Lung (tissue), 17 donors: ENCODE measurements at places on chromosomes 2 and 18. TPM values are rescaled to one million over a fixed set of nuclear protein-coding genes. Genes with fewer than 3 reads are reported as not detected.

DNA sequence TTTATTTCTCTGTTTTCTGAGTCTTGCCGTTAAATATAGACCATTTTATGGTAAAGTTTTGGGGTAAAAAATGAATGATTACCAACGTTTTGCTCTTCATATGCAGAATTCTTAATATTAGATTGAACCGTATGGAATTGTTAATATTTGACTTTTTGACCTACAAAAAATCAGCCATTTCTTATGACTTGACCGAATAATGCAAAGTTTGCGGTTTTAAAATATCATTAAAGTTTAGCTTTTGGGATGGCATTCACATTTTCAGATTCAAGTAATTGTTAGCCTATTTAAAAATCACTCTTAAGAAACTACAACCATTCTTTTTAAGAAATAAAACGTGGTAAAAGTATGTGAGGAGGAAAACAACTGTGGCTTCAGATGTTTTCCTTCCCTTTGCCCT lies 138.0 kb downstream of the HAUS1 start:
- no peak overlapping the region for H3K27ac ChIP-seq
- no peak overlapping the region for H3K4me3 ChIP-seq
- no peaks in the 10 kb centered on the region for H3K36me3 ChIP-seq
- H3K4me1 ChIP-seq: no peaks in the 10 kb centered on the region
- no peaks in the 10 kb centered on the region for H3K27me3 ChIP-seq

DNA sequence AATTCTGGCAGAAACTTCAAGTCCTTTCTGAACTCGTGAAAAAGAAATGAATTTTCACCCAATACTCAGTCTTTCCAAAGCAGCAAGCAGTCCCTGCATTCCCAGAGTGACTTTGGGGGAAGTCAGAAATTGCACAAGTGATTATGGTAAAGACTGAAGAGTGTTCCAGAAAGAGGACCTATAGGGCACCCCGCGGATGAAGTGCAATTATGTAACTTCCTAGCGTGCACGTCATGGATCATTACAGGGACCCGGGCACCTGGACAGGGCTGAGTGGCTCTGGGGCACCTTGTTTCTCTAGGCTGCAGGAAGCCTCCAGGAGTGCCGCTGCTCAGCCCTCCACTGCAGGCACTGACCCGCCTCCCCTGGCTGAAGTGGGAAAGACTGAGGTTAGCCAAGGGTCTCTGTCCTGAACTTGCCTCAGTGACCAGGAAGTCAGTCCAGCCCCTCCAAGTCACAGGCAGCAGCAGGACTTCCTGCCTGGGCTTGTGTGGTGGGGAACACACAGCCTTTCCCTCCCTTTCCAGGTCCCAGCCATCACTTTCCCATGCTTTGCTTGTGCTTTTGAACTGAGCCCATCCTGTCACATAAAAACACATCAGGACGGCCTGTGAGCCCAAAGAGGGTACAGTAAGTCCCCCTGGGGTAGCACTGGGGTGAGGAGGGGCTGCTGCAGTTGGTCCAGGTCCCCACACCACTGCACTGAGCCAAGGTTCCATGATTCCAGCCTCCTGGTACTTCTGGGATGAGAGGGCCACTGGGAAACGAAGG lies 19.8 kb downstream of the TMEM185B start:
- H3K27ac ChIP-seq: no peak overlapping the region
- DNase-seq: peak; percentile 63
- H3K36me3 ChIP-seq: no peaks in the 10 kb centered on the region
- no peaks in the 10 kb centered on the region for H3K4me1 ChIP-seq
- no peaks in the 10 kb centered on the region for H3K27me3 ChIP-seq
- no peak overlapping the region for H3K4me3 ChIP-seq

DNA sequence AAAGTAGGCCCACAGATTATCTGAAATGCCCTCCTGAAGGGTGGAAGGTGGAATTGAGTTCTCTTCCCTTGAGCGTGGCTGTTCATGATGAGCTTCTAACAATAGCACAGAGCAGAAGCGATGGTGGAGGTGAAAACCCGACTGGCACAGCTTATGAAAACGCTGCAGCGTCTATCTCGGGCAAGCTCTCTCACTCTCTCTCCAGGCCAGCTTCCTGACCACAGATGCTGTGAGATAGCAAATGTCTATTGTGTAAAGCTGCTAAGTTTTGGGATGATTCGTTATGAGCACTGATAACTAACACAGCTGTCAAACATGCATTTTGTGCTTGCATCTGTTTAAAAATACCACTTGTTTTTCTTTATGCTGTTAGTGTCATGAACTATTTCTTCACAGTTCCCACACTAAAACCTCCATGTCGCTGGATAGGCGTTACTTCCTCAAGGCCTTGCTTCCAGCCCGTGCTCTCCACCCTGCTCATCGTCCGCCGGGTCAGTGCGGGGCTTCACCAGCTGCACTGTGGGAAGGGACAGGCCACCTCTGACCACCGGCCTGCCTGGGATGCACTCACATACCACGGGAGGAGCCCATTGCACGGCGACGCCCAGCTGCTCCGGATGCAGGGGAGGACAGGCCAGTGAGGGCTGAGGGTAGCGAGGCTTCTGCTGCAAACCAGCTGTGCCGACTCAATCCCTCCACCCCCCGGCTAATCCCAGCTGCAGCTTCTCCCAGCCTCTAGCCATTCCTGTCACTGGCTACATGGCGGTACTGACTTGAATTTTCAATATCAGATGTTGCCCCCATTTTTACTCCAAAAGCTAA lies 60.0 kb upstream of the OTOS start:
- no peak overlapping the region for H3K27ac ChIP-seq
- no peaks in the 10 kb centered on the region for H3K27me3 ChIP-seq
- peak; percentile 84 for DNase-seq

DNA sequence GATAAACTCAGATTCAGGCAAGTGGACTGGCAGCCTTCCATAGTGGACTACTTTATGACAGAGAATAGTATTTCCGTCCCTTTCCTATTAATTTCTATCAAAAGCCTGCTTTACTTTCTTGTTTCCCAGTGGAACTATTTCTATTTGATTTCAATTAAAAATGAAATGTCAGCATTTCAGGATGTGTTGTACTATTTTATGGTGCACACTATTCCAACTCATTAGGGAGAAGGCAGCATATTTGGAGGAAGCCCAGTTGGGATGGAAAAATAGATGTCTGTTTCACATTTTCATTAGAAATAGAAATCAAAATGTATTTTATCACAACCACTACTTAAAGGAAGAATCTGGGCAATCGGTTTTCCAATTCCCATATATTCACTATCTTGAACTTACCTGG lies 37.9 kb upstream of the TCF4 start:
- no peak overlapping the region for H3K27ac ChIP-seq
- no peaks in the 10 kb centered on the region for H3K36me3 ChIP-seq
- no peak for DNase-seq
- no peaks in the 10 kb centered on the region for H3K27me3 ChIP-seq

DNA sequence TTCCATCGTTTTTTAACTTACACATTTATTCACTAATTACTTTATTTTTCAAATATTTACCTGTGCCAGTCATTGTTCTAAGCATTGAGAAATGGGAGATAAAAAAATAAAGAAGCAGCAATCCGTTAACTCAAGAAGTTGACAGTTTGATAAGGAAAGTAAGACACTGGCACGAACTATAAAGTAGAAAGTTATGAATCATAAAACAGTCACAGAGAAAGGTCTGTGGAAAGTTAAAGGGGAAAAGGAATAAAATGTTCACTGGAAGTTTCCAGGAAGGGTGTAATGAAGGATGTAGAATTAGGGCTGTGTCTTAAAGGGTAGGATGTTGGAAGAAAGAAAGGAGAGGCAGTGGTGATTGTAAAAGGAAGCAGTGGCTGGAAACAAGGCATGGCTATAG lies 118.9 kb downstream of the RDH14 start:
- no peak for DNase-seq
- no peak overlapping the region for H3K27ac ChIP-seq
- H3K4me1 ChIP-seq: peaks cover 12% of the 10 kb centered on the region
- H3K4me3 ChIP-seq: no peak overlapping the region

GRCh38 chr2:149733936-149734685 lies 146.5 kb upstream of the MMADHC start:
- H3K36me3 ChIP-seq: no peaks in the 10 kb centered on the region
- H3K4me3 ChIP-seq: no peak overlapping the region
- peaks cover 9% of the 10 kb centered on the region for H3K4me1 ChIP-seq

GRCh38 chr18:79567481-79568147 lies 112.0 kb upstream of the CTDP1 start:
- no peak overlapping the region for H3K27ac ChIP-seq
- H3K27me3 ChIP-seq: peaks cover 4% of the 10 kb centered on the region
- no peak overlapping the region for H3K4me3 ChIP-seq
- DNase-seq: peak; percentile 79
- H3K36me3 ChIP-seq: no peaks in the 10 kb centered on the region

- H3K27me3 ChIP-seq: no peaks in the 10 kb centered on the region
- no peaks in the 10 kb centered on the region for H3K4me1 ChIP-seq
- H3K27ac ChIP-seq: no peak overlapping the region
- no peak for DNase-seq
- no peak overlapping the region for H3K4me3 ChIP-seq
Measured at GRCh38 chr2:227592694-227593387, 5.9 kb upstream of the SCYGR2 start.

DNA sequence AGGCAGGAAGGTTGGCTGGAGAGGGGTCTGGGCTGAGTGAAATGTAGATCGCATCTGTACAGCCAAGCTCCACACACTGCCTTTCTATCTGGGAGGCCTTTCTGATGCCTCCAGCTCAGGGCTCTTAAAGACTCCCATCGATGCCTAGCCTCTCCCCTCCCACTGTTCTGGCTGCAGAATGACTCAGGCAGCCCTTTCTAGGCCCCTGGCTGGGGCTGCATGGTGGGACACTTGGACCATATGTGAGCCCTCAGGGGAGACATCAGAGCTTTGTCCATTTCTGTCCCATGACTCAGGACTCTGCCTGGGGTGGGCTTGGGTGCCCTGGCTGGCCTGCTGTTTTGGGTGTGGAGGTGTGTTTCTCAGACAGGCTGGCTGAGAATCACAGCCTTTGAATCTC lies 101.3 kb downstream of the CELF4 start:
- no peak overlapping the region for H3K4me3 ChIP-seq
- H3K36me3 ChIP-seq: no peaks in the 10 kb centered on the region
- no peaks in the 10 kb centered on the region for H3K27me3 ChIP-seq
- H3K27ac ChIP-seq: no peak overlapping the region

DNA sequence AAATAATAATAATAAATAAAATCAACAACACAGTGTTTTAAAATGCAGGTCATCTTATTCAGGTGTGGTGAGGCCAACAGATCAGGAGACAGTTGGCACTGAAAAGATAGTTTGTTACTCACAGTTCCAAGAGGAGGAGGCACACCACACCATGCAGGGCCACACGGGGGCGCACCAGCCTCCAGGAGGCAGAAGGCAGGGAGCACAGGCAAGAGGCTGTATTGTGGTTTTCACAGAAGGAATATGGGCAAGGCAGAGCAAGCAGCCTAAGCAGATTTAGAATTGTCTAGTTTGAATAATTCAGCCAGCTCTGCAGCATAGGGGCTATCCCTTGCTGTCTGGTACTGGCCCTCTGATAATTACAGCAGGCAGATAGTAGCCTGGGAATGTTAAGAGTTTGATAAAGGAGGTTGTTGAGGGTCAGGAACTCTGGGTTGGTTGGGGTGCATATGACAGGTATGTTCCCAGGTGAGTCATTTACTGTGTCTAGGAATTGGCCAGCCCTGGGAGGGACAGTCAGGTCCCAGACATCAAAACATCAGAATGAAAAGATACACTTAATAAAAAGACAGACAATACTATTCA lies 31.3 kb downstream of the KIAA2012 start:
- H3K27me3 ChIP-seq: no peaks in the 10 kb centered on the region
- no peaks in the 10 kb centered on the region for H3K4me1 ChIP-seq
- no peak overlapping the region for H3K27ac ChIP-seq
- no peak overlapping the region for H3K4me3 ChIP-seq
- no peak for DNase-seq

- DNase-seq: no peak
- H3K4me3 ChIP-seq: no peak overlapping the region
- H3K4me1 ChIP-seq: no peaks in the 10 kb centered on the region
Measured at GRCh38 chr2:44250376-44250775, 24.9 kb upstream of the SLC3A1 start.

DNA sequence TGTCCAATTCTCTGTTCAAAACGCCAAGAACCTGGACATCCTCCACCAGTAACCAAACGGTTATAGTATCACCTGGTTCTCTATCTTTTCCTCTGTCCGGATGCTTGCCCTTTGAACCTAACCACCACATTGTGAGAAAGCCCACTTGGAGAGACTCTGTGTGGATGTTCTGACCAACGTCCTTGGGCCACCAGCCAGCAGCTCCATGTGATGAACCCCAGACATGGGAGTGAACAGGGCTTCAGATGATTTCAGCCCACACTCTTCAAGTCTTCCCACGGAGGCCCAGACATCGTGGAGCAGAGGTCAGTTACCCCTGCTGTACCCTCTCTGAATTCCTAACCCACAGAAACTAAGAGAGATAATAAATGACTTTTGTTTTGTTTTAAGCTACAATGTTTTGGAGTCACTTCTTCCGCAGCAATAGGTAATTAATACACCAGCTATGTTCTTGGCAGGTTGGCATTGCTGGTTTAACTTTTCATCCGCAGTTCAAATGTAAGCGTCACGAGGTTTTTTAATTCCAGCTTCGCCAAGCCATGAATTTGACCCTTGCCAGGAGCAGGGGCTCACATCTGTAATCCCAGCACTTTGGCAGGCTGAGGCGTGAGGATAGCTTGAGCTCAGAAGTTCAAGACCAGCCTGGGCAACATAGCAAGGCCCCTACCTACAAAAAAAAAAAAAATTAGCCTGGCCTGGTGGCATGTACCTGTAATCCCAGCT lies 36.1 kb upstream of the ZNF532 start:
- H3K4me1 ChIP-seq: no peaks in the 10 kb centered on the region
- H3K27me3 ChIP-seq: no peaks in the 10 kb centered on the region
- H3K27ac ChIP-seq: no peak overlapping the region

DNA sequence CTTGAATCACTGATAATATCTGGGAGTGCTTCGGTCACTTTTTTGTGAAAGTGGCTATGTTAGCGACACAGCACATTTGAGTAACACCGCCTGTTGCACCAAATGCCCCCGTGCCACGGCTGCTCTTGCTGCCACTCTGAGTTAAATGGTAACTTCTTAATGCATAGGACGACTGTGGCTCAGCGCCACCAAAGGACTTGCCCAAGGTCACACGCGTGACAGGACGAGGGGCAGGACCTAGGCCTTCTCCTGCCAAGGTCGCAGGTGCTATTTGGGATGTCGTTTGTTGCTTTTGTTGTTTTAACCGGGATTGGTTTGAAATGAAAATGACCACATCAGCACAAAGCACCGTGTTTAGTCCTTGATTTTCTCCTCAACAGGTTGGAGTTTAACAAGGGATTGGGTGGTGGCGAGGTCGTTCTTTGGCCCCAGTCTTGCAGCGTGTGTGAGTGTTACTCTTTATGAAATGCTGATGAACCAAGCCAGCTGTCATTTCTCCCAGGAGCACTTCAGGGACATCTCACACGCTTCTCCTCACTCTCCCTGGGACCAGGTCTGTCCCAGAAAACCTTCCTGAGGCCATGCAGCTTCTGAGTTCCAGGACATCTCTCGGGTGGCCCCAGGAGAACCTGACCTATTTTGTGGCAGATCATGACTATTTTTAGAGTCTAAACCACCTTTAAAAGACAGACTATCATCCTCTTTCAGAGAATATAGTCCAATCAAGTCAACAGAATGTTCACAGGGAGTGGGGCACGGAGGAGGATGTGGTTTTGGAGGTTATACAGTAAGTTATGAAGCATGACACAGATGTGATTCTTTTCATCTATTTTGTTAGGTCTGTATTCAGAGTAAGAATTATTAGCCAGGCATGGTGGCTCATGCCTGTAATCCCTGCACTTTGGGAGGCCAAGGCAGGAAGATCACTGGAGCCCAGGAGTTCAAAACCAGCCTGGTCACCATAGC lies 49.9 kb downstream of the MTCL1 start:
- no peak overlapping the region for H3K27ac ChIP-seq
- H3K27me3 ChIP-seq: no peaks in the 10 kb centered on the region
- DNase-seq: peak; percentile 24
- no peak overlapping the region for H3K4me3 ChIP-seq

Gene AAMP
- total RNA-seq: 72.9 TPM

Gene TRIM43
- total RNA-seq: not detected

Gene GPR55
- 0.58 TPM for total RNA-seq

Gene R3HDM1
- 16.7 TPM for total RNA-seq
